ENCODE measurements at places on chromosomes 12 and 14.

DNA sequence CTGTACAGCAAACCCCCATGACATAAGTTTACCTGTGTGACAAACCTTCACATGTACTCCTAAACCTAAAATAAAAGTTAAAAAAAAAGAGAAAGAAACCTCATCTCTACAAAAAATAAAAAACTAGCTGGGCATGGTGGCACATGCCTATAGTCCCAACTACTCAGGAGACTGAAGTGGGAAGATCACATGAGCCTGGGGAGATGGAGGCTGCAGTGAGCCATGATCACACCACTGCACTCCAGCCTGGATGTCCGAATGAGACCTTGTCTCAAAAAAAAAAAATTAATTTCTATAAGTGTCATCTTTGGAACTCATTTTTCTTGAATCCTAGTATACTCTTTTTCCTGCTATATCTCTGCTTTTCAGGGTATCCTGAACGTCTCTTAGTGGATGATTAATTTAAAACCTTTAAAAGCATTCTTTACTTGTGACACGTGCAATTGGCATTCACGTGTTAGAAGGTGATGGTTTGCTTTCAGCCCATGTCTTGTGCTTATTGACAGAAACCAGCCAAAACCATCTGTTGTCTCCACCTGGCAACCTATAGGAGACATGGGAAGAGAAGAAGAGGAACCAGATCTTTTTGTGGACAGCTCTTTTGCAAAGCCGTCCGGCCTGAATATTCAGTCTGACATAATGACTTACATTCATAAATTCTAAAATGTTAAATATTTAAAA, 30.6 kb upstream of the PPFIBP1 start:
- no peak for DNase-seq

- no peak for DNase-seq
Observed at GRCh38 chr14:54762296-54762695, 140.3 kb downstream of the GCH1 start.

- no peak for DNase-seq
Observed at GRCh38 chr12:61797266-61797665, 462.9 kb upstream of the USP15 start.

- no peak for DNase-seq
Observed at GRCh38 chr14:75906680-75907280, 75.0 kb downstream of the TGFB3 start.

DNA sequence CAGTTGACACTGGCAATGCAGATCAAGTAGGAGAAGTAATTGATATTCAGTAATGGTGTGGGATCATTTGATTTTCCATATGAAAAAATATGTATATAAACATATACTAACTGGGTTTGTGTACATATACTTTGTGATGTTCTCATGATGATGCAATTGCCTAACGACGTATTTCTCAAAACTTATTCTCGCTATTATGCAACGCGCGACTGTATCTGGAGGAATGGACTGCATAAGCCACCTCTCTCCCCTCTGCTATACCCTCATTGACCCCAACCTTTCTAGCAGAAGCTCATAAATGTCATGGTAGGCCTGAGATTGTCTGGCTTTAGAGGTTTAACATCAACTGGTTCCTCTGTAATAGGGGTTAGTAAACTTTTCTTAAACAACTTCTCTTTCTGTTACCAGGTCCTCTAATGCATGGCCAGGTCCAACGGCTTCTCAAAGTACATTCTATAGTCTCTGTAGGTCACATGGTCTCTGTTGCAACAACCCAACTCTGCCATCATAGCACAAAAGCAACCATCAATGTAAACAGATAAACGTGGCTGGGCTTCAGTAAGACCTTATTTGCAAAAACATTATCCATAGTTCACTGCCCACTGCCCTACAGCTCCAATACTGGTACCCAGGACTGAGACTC, 59.3 kb downstream of the FOXN3 start:
- no peak for DNase-seq

DNA sequence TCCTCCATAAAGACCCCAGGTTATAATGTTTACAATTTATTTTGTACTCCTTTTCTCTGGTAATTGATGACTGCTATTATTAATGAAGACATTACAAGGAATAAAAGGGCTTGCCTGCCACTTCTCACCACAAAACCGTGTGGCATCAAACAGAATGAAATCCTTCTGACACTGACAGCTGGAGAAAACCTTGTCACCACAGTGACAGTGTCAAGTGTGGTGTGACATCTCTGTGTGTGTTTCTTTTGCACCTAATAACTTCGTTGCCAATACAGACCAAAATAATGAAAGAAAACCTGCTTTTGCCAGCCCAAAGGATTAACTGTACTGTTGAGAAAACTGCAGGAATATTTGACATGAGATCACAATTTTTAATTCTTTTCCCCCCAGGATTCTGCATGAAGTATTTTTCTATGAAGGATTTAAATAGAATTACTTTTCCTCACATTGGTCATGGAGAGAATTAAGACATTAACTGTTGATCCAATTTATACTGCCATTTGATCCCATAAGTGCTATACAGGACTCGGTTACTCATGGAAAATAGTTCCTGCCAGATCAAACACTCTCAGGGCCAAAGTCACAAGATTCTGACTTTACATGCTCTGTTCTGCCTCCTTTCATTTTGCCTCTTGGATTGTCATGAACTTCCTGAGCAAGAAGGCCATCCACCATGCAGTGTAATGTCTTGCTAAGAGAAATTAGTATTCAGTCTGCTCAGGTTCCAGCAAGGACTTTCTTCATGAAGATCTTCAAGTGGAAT, 60.4 kb upstream of the IFNG-AS1 start:
- no peak for DNase-seq

DNA sequence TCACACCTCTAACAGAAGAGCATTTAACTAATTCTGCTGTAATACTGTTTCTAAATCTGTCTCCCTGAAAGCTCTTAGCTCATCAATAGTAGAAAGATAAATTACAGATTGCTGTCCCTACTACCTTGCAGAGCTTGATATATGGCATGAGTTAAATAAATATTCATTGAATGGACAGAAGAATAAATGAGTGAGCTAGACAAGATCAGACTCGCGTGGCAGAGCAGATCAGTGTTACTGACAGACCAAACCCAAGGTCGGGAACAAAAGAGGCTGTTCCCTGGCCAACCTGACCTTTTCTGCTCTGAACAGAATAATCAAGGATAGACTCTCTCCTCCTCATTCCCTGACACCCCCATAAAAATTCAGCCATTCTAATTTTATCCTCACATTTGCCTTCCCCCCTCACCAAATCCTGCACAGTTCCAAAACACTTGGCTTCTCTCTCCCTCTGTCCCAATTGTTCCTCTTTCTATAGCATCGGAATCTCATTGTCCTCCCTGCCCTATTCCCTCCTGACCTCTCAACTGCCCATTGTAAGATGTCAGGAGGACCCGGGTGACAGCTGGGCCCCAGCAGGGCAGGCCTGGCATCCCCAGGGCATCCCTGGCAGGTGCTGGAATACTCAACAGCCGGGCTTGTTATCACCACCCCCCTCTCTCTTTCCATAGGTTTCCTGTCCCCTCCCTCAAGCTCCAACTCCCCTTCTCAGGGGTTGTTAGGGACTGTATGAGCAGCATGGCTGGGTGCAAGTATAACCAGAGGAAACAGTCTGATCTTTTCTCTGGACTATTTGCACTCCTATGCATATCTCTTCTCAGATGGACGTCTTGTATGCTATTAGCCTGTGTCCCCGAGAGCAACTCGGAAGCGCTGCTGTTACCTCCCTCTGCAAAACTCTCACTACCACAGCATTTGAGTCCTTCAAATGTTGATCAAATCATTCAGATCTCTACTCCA, 19.9 kb downstream of the NEUROD4 start:
- no peak for DNase-seq

- DNase-seq, result no peak
Observed at GRCh38 chr12:27282754-27283153, 38.7 kb downstream of the STK38L start.

DNA sequence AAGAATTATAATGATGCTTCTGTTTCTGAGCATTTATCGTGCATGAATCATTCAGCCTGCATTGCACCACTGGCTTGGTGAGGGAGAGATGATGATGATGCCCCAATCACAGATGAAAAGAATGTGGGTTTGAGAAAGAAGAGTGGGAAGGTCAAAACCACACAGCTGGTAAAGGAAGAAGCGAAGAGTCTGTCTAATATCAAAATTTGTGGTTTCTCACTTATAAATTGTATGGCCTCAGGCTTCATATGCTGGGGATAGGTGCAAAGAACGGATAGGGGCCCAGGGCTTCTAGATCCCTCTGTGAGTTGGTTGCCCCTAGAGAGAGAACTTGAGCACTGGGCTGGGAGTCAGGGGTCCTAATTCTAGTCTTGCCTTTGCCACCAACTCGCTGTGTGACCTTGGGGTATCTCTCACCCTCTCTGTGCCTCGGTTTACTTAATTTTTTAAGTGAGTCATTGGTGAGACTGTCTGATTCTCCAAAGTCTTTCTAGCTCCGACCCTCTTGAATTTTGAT, 2.2 kb downstream of the OASL start:
- DNase-seq, result no peak

GRCh38 chr12:50402264-50403000, 1.7 kb downstream of the LARP4 start:
- no peak for DNase-seq

DNA sequence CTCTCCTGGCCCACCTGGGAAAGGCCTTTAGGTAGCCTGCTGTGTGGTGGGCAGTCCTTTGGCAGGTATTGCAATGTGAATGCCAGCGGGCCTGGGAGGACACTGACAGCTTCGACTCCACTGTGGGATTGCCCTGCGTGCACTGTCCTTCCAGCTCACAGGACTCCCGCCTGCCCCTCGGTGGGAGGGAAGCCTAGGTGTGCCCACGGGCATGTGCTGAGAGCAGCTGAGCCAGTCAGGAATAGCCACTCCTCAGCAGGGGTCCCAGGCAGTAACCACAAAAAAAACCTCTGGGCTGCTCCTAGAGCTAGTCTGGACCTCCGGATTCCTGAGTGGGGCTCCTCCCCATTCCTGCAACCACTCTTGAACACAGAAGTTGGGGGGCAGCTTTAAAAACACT, 278.2 kb downstream of the FOXN3 start:
- DNase-seq, result no peak

GRCh38 chr12:53811606-53812005, 59.8 kb upstream of the CISTR start:
- DNase-seq, result no peak

- no peak for DNase-seq
Observed at GRCh38 chr12:45284096-45284901, 68.4 kb downstream of the ANO6 start.

- DNase-seq, result no peak
Observed at GRCh38 chr14:49945448-49946319, 52.8 kb downstream of the ARF6 start.

GRCh38 chr14:99986396-99986795, 78.8 kb upstream of the EVL start:
- DNase-seq, result no peak

Data from NCI-H1048 (cell line).